ENCODE measurements at places on chromosomes 1 and 21.

DNA sequence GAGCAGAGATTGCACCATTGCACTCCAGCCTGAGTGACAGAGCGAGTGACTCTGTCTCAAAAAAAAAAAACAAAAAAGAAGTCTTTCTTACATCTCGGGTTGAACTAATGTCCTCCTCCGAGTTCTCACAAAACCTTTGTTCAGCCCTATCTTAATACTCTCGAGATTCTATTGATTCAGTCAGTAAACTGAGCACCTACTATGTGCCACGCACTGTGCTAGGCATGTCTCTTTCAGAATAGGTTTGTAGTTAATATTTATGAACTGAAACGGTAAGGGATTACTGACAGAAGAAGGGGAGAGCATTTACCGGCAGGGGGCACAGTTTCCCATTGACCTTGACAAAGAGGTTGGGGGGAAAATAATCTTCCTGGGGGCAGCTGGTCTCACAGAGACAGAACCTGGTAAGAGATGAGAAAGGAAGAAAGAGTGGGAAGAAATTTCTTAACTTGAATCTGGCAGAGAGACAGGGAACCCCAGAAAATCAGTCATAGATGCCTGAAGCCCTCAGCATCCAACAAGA is 3.4 kb downstream of the PIAS3 start:
- DNase-seq = no peak

- no peak for DNase-seq
Observed at GRCh38 chr1:203051841-203052324, 25.6 kb downstream of the PPFIA4 start.

- no peak for DNase-seq
Observed at GRCh38 chr1:11046270-11046566, 821 bp downstream of the MASP2 start.

- no peak for DNase-seq
Observed at GRCh38 chr1:65911679-65912078, 119.0 kb downstream of the PDE4B start.

GRCh38 chr1:154964359-154964758 is 2.8 kb upstream of the PYGO2 start:
- no peak for DNase-seq
